Left renal pelvis (tissue), 4 donors: ENCODE measurements at places on chromosomes 4 and X. TPM values are rescaled to one million over a fixed set of nuclear protein-coding genes. Genes with fewer than 3 reads are reported as not detected.

DNA sequence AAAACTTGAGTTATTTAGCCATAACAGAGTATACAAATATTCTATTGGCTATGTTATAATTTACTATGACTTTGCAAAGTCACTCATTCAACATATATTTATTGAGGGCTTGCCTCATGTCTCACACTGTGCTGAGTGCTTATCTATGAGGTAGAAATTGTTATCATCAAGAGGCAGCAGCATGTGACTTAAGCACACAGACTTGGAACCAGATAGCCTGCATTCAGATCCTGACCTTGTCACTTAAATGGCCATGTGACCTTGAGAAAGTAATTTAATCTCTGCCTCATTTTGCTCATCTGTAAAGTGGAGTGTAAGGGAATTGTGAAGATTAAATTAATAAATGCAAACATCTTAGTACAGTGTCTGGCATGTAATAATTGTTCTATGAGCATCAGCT lies 10.1 kb upstream of the EXOSC9 start:
- DNase-seq, result no peak

GRCh38 chrX:44506678-44507077 lies 36.0 kb downstream of the FUNDC1 start:
- no peak for DNase-seq

Gene ERAS
- not detected for polyA plus RNA-seq

Gene FAM53A
- 2.6 TPM for polyA plus RNA-seq

Gene PNMA6F
- 0.04 TPM for polyA plus RNA-seq
